ENCODE measurements at places on chromosomes 7 and 10.

DNA sequence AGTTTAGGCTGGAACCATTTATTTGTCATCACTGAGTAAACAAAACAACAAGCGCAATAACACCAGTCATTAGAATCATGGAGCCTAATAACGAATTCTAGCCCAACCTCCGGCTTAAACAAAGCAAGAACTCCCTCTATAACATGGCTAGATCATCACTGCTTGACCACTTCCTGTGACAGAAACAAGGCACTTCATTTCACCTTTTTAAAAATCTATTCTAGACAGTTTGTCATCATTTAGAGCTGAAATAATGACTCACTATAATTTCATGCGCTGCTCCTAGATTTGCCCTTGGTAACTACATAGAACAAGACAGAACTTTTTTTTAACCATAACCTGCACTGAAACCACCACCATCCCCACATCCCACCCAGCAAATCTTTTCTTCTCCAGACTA, 81.3 kb downstream of the OSBPL3 start:
- DNase-seq, result no peak

- no peak for DNase-seq
Observed at GRCh38 chr10:70528741-70529362, 50.3 kb downstream of the PALD1 start.

GRCh38 chr7:6718124-6718523, 11.4 kb upstream of the ZNF12 start:
- no peak for DNase-seq

DNA sequence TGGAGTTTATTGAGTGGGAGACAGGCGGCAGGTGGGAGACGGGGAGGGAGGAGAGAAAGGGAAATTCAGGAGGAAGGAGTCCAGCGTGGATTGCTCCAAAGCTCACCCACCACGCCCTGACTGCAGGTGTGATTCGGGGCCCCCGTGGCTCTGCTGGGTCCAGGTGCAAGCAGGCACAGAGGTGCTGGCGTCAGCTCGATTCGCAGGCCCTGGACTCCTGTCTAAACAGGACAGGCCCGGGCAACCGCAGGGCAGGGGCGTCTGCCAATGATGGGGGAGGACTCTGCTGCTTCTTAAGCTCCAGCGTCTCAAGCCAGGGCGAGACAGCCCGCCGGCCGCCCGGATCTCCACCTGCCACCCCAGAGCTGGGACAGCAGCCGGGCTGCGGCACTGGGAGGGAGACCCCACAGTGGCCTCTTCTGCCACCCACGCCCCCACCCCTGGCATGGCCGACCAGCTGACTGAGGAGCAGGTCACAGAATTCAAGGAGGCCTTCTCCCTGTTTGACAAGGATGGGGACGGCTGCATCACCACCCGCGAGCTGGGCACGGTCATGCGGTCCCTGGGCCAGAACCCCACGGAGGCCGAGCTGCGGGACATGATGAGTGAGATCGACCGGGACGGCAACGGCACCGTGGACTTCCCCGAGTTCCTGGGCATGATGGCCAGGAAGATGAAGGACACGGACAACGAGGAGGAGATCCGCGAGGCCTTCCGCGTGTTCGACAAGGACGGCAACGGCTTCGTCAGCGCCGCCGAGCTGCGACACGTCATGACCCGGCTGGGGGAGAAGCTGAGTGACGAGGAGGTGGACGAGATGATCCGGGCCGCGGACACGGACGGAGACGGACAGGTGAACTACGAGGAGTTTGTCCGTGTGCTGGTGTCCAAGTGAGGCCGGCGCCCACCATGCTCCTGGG, at the start of gene CALML3:
TSS of gene CALML3 (plus strand) at position 321 of the 920 bp plus-strand sequence. CDS start at position 446, 125 bp downstream.
- DNase-seq, result no peak

- no peak for DNase-seq
Observed at GRCh38 chr10:62048919-62049623, 147.6 kb downstream of the ARID5B start.

DNA sequence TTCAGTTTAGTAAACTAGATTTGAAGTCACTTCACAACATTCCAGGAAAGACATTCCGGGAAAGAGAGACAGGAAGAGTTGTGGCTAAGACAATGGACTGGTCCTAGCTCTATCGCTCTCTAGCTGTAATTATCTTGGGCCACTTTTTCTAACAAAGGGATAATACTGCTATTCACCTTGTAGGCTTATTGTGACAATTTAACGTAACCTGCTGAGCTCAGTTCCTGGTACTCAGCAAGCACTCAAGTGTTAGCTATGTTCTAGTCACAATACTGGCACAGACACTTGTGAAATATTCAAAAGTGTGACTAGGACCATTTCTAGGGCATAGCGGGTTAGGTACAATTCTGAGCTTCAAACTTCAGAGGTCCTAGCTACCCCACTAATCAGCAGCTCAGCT, 12.0 kb upstream of the NRCAM start:
- DNase-seq, result no peak

DNA sequence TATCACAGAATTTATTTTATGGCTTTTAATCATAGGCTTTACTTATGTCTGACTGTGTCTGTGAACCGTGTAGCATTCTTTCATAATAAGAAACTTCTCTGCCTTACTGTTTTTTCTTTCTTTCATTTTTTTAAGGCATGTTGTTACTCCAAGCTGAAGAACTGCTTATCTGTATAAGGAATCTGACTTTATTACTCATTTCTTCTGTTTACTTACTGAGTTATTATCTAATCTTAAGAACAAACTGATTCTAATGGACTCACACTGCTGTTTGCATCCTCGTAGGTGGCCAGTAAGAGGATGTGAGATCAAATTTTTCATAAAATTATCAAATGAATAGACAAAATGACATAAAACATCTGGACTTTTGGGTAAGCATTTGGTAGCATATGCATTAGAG, 54.7 kb upstream of the DNAJC1 start:
- no peak for DNase-seq

DNA sequence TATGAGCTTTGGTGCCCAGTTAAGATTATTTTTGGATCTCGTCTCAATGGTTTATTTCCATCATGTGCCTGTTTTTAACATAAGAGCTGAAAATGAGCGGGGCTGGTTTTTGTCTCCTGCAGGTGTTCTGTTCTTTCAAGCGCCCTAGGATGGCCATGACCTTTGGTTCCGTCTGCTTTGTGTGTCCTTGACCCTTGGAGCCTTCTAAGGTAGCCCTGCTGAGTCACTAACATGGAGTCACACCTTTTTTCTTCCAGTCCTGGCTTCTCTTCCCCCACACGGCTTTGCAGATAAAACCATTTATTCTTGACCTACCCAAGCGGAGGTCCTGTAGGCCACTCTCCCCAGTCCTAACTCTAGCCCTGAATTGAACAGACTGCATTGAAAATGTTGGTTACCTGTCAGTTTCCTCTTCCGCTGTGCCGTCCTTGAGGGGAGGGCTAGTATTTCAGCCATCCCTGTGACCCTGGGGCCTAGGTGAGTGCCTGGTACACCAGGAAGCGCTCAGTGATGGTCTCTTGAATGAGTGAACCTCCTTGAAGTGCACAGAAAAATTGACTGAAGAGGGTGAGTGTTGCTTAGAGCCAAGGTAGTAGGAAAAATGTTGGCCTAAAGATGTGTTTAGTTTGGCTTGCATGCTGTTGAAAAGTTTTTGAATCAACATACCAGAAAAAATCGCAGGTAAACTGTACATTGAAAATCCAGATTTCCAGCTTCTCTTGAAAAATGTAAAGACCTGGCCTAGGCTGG, 48.0 kb downstream of the CAMK1D start:
- DNase-seq, result no peak

DNA sequence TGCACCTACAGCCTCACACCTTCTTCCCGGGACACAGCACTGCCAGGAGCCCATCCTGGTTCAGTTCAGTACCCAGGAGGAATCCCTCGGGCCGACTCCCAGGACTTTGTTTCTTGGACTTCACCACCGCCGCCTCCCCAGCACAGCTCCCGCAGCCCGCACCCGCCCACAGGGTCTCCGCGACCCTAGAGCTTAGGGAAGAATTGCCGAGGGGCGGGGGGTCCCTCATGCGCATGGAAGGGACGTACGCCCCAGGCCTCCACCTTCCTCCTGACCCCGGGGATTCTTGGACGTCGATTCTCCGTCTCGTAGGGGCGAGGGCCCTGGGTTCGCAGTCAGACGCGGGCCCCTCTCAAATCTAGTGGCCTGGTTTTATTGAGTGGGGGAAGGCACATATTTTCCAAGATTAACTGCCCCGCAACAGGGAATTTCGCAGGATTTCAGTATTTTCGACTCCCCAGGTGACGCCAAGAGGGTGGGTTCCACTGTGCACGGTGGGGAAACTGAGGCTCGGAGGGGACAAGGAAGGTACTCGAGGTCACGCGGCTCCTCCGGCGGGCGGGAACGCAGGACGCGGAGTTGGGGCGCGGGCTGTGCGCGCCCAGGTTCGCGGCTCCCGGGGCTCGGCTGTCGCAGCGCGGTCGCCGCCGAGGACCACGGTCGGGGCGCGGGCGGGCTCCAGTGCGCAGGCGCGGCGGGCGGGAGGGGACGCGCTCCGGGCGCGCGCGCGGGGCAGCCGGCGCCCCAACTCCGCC, at the start of gene ADCY1:
TSS of gene ADCY1 (plus strand) at position 708 of the 755 bp plus-strand sequence. CDS start 176 bp downstream, outside the sequence.
- peak; percentile 37 for DNase-seq

GRCh38 chr10:69844698-69845097, 43.0 kb downstream of the COL13A1 start:
- DNase-seq, result no peak

DNA sequence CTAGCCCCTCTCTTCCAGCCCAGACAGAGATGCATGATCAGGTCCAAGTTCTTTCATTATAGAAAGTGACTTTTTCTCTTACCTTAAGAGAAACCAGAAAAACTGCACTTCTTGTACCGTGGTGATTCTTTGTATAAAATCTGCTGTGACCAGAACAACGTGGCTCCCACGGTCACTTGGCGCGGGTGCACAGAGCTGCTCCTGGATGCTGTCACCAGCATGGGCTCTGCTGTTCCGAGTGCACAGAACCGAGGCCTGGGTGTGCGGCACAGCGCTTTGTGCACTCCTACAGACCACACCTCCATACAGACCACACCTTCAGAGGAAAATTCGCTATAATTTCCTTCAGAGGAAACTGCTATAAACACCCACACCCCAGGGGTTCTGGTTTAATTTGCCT, 26.0 kb downstream of the VIPR2 start:
- DNase-seq, result no peak

GRCh38 chr7:151134743-151135524, 32.6 kb downstream of the GBX1 start:
- DNase-seq, result no peak

DNA sequence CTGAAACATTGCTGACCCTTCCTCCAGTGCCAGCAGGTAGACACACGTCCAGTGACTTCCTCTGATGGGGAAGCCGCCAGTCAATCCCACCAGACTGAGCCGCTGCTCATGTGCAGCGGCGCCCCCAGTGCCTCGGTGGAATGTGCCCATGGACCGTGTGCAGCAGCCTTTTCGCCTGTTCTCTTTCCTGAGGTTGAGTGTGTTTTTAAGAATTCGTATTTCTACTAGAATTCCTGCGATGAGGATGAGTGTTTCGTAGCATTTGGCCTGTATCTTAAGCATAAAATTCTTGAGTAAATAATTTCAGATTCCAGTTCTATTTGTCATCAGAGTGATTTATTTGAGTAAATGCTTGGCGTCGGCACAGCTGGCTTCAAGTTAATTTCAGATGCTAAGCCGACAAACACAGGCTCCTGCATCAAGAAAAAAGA, 35.4 kb downstream of the BNIP3 start:
- DNase-seq, result no peak

GRCh38 chr10:69742928-69743602, 58.6 kb upstream of the COL13A1 start:
- DNase-seq, result no peak

DNA sequence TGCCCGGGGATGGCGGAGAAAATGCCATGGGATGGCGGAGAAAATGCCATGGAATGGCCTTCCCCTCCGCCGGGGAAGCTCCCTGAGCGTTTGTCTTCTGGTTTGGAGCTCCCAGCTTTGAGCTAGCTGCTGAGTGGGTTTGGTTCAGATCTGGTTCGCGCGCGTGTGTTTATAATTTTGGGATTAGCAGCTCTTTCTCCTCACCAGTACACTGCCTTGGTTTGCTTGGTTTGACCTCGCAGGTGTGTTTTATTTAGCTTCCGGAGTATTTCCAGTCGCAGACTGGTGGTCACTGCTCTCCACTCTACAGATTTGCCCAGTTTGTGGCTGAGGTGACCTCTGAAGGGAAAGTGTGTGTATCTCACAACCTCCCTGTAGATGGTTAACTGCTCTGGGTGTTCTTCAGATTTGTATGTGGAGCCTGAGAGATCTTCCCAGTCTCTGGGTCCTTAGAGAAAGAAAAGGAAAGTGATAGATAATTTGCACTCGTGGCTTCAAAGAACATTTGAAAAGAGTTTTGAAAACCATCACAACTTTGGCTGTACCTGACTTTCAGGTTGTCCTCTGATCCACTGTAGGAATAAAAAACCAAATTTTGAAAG, 597 bp downstream of the ZNF277 start:
- no peak for DNase-seq

DNA sequence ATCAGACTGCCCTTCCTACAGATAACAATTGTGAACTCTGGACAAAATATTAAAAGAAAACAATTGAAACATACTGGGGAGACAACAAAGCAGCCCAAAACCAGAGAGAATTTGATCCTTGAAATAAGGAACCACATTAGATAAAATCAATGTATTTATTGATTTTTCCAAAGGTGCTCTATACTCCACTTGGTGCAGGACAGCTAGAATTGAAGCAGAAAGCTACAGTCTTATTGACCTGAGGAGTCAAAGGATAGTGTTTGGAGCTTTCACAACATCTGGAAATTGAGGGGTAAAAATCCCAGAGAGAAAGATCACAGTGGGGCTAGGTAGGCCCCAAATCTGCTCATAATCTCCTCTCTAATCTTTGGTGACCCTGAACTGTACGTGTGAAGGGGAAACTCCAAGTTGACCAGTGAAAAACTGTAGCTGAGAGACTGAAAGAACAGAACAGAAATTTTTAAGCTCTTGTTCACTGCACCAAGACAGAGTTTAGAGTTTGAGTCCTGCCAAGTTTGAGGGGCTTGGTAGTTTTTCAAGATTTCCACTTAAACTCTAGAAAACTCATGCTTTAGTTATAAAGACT, 70.2 kb downstream of the SAMD9 start:
- no peak for DNase-seq

DNA sequence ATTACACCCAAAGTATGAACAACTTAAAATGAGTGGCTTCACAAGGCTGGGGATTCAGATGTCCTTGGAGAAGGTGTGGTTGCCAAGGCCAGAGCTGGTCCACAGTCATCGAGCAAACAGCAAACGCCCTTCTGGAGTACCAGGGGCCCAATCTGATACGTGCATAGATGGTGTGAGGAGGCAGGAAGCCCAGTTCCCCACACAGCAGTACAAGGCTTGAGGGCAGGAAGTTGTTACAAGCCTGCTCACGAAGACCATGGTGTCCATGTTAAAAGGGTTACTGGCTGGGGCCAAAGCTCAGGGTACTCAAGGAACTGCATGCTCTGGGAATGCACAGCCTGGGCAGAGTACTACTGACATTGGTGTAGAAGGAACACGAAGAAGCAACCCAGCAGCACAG, 4.6 kb upstream of the ANKRD26 start:
- DNase-seq, result no peak

- no peak for DNase-seq
Observed at GRCh38 chr10:43683451-43684291, 35.0 kb upstream of the ZNF32 start.

GRCh38 chr7:44955733-44956132, 23.1 kb downstream of the MYO1G start:
- DNase-seq, result no peak

Measured in NCI-H2171 (cell line).